Uterus (tissue), 4 donors: ENCODE measurements at places on chromosomes 6 and 20. TPM values are rescaled to one million over a fixed set of nuclear protein-coding genes. Genes with fewer than 3 reads are reported as not detected.

GRCh38 chr6:154868143-154868594 is 126.9 kb upstream of the TIAM2 start:
- DNase-seq = no peak

- DNase-seq = peak; percentile 78
These were observed 11.0 kb downstream of the RIPOR3 start for GRCh38 chr20:50680105-50680960.

DNA sequence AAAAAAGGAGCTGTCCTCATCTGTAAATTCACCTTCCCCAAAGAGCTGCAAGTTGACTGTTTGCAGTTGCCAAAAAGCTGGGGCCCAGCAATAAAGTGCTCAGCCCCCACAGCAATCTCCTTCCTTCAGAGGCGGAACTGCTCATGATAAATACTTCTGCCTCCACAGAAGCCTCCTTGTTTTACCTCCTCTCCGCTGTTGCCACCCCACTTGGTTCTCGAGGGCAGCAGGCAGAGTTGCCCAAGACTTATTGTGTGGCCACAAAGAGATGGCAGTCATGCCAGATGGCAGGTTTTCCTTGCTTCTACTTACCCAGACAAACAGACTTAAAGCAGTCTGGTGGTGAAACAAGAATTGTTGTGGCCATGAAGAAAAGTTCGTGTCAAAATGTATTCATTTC is 66.3 kb downstream of the SLX4IP start:
- no peak for DNase-seq

GRCh38 chr6:41430875-41431274 is 95.5 kb downstream of the NCR2 start:
- DNase-seq = no peak

The ZC2HC1B gene
- total RNA-seq = not detected

- no peak for DNase-seq
These were observed 61.0 kb downstream of the SNAI1 start for GRCh38 chr20:50043573-50044352.

DNA sequence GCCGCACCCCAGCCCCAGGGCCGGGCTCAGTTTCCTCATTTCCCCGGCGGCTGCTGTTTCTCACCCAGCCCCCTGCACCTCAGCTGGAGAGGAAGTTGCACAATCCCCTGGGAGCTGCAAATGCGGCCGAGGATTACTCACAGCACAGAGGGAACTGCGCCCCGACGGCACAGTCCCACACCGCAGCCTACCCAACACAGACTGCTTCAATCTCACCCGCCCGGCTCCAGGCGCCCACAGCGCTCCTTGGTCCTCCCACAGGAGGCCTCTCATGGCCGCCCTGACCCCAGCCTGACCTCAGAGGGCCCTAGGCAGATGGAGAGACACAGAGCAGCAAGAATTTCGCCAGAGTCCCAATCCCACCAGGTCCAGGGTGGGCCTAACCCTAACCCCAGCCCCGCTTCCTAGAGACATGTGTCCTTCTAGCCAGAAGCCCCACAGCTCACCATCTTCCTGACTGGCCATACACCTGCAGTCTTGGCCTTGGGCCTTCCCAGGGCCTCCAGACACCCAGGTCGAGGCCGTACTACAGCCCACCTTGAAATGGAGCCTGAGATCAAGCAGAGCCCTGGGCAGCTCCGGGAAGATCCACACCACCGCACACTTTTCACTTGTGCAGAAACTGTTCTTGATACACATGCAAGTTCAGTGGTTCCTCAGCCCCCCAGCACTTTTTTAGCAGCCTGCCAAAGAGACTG is 11.7 kb downstream of the TFEB start:
- peak; percentile 58 for DNase-seq

GRCh38 chr20:48236000-48236970 is 451.0 kb upstream of the SULF2 start:
- DNase-seq = peak; percentile 36

The CST1 gene
- total RNA-seq = not detected

GRCh38 chr6:41739041-41739440 is 3.6 kb upstream of the TFEB start:
- DNase-seq = no peak

The PHF1 gene
- total RNA-seq = 25.6 TPM

DNA sequence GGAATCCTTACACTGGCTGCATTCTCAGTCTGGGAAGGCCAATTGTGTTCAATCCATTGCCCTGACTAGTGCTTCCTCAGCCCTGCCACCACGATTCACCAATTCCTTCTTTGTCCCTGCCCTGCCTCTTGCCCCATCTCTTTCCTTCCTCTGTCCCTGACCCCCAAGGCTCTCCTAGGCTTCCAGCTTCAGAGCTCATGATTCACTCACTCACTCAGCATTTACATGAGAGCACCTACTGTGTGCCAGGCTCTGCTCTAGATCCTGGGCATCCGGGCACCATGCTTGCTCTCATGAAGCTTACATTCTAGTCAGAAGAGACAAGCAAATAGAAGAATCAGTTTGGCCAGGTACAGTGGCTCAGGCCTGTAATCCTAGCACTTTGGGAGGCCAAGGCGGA is 489.5 kb upstream of the JARID2 start:
- DNase-seq = no peak

DNA sequence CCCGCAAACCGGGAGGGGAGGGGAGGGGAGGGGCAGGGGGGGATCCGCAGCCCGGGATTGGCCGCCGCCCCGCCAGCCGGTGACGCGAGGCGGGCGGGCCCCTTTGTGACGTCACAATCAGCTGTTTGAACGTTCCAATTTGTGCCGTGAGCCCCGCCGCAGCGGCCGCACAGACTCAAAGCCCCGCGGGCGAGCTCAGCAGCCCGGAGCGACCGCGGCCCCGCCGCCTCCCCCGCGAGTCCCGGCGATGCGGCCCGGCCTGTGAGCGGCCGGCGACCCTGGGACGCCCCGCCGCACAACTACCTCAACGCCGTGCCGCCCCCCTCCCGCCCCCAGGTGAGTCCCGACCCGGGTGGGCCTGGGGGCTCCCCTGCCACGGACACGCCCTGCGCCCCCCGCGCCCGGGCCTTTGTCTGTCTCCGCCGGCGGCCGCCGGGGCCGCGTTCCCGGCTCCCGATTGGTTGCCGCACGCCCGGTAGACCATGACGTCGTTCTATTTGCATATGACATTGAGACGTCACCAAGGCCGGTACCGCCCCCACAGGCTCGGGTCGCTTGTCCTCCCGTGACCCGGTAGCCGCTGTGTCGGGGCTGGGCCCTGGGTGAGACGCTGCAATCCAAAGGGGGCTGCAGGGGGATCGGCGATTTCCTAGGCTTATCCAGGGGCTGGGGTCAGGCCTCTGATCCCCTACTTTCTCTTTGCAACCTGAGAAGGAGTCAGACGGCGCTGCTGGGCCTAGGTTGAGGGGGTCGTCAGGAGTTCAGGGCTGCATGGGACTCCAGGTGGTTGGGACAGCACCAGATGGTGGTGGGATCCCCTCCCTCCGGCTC is at the start of gene TP53INP2:
TSS of gene TP53INP2 (plus strand) at position 168 of the 831 bp plus-strand sequence. CDS start 4,396 bp downstream, outside the sequence.
- DNase-seq = peak; percentile 90

The SLC22A7 gene
- total RNA-seq = not detected

DNA sequence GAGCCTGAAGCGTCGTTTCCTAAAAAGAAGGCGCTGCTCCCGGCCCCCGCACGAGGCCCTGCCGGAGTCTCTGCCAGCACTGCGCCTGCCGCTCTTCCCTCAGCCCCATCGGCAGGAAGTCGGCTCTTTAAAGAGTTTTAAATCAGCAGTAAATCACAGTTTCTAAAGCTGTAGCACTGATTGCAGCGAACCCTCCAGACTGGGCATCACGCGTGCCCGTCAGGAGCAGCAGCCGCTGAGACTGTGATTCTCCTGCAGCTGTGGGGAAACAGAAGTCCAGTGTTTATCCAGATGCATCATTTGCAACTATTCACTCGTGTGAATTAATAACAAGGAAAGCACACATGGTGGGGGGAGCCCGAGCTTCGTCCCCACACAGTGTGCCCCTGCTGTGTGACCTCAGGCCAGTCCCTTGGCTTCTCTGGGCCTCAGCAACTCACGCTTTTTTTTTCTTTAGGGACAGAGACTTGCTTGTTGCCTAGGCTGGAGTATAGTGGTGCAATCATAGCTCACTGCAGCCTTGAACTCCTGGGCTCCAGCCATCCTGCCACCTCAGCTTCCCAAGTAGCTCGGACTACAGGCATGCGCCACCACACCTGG is 28.3 kb downstream of the DLL1 start:
- no peak for DNase-seq

- DNase-seq = no peak
These were observed 643.8 kb upstream of the AGPAT4 start for GRCh38 chr6:161917645-161918044.

GRCh38 chr6:170223718-170224693 is 66.9 kb downstream of the DLL1 start:
- peak; percentile 6 for DNase-seq

DNA sequence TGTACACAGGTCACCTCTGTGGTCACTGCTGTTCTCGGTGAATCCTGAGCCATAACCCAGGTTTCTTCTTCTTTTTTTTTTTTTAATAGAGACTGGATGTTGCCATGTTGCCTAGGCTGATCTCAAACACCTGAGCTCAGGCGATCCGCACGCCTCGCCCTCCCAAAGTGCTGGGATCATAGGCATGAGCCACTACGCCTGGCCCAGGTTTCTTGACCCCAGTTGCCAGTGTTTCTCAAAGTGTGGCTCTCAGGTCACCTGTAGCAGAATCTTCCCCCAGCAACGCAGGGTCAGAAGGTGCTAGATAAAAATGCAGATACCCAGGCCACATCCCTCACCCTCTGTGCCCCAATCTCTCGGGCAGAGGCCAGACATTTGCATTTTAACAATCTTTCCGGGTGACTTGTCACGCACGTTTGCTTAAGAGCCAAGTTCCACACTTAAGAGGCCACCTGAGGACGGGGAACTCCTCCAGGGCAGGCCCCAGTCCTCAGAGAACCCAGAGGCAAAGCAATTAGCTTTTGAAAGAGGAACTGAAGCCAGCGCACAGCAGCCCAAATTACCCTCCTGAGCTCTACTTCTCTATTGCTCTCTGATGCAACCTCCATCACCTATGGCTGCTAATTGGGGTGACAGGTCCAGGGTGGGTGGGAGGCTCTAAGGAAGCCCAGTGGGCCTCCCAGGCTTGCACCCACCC is 81.8 kb downstream of the NFATC2 start:
- no peak for DNase-seq

GRCh38 chr6:113719545-113719944 is 137.6 kb upstream of the MARCKS start:
- DNase-seq = no peak

- no peak for DNase-seq
These were observed 36.5 kb downstream of the PPP1R16B start for GRCh38 chr20:38842026-38842425.

- no peak for DNase-seq
These were observed 216.1 kb downstream of the ALDH8A1 start for GRCh38 chr6:134733801-134734200.
